ENCODE measurements at places on chromosomes 3 and 15. TPM values are rescaled to one million over a fixed set of nuclear protein-coding genes. Genes with fewer than 3 reads are reported as not detected.

GRCh38 chr3:11662392-11662990 lies 18.8 kb upstream of the VGLL4 start:
- DNase-seq, result no peak

- DNase-seq, result no peak
Observed at GRCh38 chr15:33150431-33150941, 44.0 kb downstream of the FMN1 start.

GRCh38 chr15:99052205-99052604 lies 44.6 kb upstream of the PGPEP1L start:
- DNase-seq, result no peak

DNA sequence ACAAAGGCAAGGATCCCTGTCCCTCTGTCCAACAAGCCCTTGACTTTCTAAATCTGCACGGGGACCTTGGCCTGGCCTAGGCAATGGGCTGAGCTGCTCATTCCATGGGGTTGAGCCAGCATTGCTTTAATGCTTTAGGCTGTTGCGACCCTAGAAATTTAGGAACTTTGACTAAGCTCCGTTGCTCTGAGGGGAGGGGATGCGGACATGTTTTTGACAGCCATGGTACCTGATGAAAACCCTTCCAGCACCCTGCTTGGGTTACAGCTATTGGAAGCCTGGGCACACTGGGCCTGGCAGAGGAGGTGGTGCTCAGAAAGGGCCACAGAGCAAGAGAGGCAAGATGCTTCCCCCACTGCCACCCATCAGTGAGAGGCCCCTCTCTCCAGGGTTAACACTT lies 37.1 kb downstream of the SYNM start:
- DNase-seq, result no peak

- DNase-seq, result no peak
Observed at GRCh38 chr15:34796847-34797435, 1.6 kb upstream of the ACTC1 start.

GRCh38 chr15:66630801-66631351 lies 65.1 kb upstream of the LCTL start:
- DNase-seq, result no peak

- DNase-seq, result no peak
Observed at GRCh38 chr3:107699682-107700081, 176.9 kb downstream of the BBX start.

DNA sequence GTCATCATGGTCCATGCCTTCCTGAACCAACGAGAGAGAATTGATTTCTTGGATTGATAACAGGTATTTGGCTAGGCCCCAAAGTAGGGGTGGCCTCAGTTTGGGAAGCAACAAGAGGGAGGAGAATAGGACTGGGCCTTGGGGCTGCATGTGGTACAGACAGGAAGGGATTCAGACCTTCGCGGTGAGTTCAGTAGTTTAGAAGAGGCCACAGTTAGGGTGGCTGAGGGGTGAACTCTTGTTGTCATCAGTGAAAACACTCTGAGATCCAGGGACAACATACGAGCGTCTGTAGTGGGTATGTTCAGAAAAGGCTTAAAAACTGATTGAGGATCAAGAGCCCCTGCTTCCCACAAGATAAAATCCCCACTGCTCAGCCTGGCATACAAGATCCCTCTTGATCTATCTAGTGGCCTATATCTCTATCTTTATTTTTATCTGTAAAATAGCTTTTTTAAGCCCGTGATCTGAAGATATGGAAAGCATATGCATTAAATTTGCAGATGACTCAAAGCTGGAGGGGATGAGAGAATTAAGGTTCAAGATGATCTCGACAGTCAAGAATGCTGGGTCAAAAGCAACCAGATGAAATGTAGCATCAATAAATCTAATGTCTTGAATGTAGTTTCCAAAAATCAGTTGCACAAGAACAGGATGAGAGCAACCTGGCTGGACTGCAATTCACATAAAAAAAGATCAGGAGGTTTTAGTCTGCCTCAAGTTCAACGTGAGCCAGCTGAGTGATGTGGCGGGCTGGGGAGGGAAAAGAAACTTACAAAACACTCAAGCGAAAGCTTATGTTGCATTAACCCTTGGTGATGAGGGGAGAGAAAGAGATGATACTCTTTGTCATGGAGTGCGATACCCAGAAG lies 221.1 kb upstream of the TLE3 start:
- DNase-seq, result no peak

GRCh38 chr3:102718651-102719050 lies 283.8 kb downstream of the ZPLD1 start:
- DNase-seq, result no peak

- no peak for DNase-seq
Observed at GRCh38 chr3:17505856-17506255, 236.6 kb downstream of the TBC1D5 start.

GRCh38 chr3:185308126-185308754 lies 54.4 kb upstream of the EHHADH start:
- DNase-seq, result peak; percentile 50

DNA sequence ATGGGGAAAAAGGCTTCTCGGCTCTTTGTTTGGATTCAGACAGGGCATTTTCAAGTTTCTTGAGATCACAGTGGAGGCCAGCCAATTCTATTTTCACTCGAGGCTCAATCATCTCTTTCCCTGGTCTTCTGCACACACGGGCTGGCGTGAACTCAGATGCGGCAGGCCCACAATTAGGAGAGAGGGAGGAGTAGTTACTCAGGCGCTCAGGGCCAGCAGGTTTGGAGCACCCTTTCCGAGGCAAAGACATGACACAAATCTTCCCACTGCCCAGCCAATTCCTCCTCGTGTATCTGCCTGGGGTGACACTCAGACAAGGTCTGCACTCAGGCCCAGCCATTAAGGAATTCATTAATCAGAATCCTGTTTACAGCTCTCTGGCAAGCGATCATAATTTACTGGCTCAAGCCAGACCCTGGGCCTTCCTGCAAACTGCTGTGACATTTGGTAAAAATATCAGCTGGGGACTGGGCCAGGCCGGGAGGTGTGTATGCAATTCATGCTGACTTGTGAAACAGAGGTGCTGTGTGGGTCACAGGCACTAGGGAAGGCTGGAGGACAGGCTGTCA lies 68.1 kb upstream of the TLE3 start:
- DNase-seq, result no peak

DNA sequence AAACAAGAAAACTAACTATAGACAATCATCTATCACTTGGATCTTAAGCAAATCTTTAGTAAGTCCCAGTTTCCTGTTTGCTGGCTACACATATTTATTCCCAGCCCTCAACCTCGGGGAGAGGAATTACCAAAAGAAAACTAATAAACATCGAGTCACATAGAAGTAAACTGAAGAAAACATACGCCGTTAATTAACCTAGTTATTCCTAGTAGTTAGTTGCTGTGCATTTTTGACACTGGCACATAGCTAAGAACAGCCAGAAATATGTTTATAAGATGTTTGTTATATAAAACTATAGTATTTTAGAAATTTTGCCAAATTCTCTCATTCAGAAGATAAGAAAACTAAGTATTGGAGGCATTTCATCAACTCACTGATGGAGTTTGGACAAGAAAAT lies 407.2 kb upstream of the ARHGEF26 start:
- DNase-seq, result no peak

GRCh38 chr3:194148383-194148782 lies 12.4 kb downstream of the HES1 start:
- DNase-seq, result no peak

- no peak for DNase-seq
Observed at GRCh38 chr3:156145866-156146265, 25.5 kb downstream of the KCNAB1 start.

GRCh38 chr3:59831394-59831793 lies 781.6 kb upstream of the CFAP20DC start:
- DNase-seq, result no peak

GRCh38 chr15:84955089-84955848 lies 26.4 kb upstream of the PDE8A start:
- peak; percentile 32 for DNase-seq

DNA sequence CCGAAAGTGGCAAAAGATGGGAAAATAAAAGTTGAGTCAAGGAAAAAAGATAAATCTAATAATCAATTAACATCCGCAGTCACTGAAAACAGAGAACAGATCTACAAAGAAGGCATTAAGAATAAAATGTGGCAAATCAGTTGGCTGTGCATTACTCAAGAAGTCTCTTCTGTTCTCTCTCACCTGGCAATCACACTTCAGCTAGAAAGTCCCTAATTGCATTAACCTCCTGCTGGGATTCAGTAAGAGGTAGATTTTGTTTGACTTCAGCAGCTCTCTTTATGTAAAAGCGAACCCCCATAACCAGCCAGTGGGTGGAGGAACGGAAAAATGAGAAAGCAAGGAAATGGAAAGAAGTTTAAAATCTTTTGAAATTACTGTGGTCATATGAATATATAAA lies 94.7 kb upstream of the PLXND1 start:
- no peak for DNase-seq

GRCh38 chr3:134594331-134594741 lies 56.5 kb downstream of the KY start:
- no peak for DNase-seq

- DNase-seq, result no peak
Observed at GRCh38 chr3:126358038-126358815, 1.0 kb upstream of the KLF15 start.

DNA sequence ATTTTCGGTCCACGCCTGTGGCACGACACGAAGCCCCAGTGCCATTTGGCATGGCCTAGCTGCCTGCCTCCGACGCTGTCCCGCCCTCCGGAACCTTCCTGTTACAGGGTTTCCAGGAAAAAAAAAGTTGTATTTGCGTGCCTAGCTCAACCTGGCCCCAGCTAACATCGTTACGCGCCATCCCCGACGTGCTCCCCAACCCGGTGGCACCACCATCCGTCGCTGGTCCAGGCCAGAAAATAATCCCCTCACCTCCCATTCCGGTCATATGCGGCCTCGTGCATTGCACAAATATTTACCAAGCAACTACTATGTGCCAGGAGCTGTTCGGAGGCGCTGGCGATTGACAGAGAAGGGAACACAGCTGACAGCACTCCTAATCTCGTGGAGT lies 1.4 kb upstream of the CYP1A1 start:
- DNase-seq, result peak; percentile 42

DNA sequence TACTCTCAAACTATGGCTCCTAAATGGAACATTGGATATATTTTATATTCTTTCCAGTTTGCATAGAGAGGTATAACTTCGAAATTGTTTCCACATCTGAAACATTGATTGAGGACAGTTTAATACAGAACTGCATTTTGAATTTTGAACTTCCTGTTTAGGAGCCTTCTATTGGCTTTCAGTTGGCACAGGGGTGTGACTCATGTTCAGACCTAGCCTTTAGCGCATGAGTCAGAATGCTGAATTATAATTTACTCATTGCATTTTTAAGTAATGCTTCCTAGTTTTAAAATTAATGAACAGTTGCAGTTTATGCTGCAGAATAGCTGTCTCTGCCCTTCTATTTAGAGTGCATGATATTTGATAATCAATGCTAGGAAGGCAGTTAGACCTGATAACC lies 751.7 kb downstream of the CADM2 start:
- DNase-seq, result no peak

DNA sequence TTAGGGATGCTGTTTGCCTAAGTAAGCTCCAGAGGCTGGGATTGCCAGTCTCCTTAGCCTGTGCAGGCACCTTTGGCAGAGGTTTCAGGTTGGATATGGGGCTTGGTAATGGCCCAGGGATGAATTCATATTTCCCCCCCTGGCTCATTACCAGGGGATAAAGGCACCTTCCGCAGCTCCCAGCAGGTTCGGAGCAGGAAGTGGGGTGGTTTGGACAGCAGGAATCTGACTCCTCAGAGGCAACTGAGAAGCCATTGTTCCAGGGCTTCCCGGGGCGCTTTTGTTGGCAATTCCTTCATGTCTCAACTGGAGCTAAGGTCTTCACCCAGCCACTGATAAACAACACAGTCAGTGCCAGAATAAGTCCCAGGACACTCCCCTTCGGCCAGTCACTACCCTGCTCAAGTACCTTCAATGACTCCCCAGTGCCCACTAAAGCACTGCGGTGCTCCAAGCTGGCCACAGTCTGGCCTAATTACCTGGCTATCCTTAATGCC lies 85.3 kb upstream of the SLC6A6 start:
- DNase-seq, result no peak

- no peak for DNase-seq
Observed at GRCh38 chr15:73538123-73538522, 95.1 kb downstream of the NPTN start.

- DNase-seq, result no peak
Observed at GRCh38 chr3:123935830-123936229, 25.2 kb downstream of the CCDC14 start.

Gene TNFSF10
- total RNA-seq, result 119 TPM

Gene ARL14
- total RNA-seq, result not detected

Gene MYO5C
- total RNA-seq, result 1.4 TPM

Gene THPO
- not detected for total RNA-seq

Gene FBN1
- 1.7 TPM for total RNA-seq

Gene MINAR1
- total RNA-seq, result 0.38 TPM

Gene CCRL2
- 6.2 TPM for total RNA-seq

Gene FBLN2
- not detected for total RNA-seq

Gene LRTM1
- not detected for total RNA-seq

Gene TOMM70
- total RNA-seq, result 38.8 TPM

Gene KY
- not detected for total RNA-seq

Gene HRG
- not detected for total RNA-seq

Gene WDR93
- not detected for total RNA-seq

Gene DNAH12
- total RNA-seq, result 0.03 TPM
